ENCODE measurements at places on chromosomes 16 and 17.

DNA sequence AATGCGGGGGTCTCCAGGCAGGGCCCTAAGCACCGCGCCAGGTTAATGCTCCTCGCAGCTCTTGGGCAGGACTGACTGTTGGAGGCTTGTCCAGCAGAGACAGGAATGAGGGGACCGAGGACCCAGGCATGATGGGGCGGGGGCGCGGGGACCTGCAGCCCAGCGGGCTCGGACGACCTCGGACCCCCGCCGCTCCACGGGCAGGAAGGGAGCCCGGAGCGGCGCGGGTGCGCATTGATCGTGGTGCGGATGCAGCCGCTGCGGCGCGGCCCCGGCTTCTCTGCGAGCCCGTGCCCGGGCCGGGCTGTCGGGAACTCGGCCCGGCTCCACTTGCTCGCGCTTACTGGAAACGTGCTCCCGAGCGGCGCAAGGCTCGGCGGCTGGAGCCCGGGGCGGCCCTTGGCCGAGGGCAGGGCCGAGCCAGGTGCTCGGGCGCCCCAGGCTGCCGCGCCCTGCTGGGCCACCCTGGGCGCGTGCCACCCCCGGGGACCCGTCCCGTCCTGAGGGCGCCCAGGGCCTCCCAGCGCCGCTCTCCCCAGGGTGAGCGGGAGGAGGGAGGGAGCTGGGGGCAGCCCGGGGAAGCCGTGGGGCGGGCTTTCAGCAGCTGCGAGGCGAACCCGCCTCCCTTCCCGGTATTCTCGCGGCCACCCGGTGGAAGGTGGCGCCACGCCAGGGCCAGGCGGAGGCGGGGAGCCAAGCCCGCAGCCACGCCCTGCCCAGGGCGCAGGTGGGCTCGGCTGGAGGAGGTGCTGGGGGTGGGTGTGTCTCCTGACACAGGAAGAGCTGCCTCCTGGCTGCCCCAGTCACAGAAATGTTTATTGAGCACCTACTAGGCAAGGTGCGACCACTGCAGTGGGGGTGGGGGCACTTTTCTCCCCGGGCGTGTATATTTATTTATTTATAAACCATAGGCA, 45.9 kb downstream of the SOCS3 start:
- DNase-seq = peak; percentile 87

DNA sequence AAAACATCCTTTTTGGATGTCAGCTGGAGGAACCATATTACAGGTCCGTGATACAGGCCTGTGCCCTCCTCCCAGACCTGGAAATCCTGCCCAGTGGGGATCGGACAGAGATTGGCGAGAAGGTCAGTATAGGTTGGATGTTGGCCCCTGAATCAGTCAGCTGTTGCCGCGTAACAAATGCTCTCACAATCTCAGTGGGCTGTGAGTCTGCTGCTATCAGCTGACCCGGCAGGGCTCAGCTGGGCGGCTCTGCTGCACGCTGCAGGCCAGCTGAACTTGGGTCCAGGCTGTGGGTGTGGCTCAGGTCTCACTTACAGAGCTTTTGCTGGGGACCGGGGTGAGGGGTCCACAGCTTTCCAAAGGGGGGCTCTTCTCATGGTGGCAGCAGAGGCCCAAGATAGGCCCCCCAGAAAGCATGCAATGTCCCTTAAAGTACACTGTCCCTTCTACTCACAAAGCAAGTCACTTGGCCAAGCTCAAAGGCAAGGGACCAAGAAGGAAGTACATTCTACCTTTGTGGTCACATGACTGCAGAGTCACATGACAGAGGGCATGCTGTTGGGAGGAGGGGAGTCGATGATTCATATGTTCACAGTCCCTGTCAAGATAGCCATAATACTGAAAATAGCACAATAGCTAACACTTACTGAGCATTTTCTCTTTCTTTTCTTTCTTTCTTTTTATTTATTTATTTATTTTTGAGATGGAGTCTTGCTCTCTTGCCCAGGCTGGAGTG, 134.2 kb downstream of the ABCC1 start:
- DNase-seq = no peak

DNA sequence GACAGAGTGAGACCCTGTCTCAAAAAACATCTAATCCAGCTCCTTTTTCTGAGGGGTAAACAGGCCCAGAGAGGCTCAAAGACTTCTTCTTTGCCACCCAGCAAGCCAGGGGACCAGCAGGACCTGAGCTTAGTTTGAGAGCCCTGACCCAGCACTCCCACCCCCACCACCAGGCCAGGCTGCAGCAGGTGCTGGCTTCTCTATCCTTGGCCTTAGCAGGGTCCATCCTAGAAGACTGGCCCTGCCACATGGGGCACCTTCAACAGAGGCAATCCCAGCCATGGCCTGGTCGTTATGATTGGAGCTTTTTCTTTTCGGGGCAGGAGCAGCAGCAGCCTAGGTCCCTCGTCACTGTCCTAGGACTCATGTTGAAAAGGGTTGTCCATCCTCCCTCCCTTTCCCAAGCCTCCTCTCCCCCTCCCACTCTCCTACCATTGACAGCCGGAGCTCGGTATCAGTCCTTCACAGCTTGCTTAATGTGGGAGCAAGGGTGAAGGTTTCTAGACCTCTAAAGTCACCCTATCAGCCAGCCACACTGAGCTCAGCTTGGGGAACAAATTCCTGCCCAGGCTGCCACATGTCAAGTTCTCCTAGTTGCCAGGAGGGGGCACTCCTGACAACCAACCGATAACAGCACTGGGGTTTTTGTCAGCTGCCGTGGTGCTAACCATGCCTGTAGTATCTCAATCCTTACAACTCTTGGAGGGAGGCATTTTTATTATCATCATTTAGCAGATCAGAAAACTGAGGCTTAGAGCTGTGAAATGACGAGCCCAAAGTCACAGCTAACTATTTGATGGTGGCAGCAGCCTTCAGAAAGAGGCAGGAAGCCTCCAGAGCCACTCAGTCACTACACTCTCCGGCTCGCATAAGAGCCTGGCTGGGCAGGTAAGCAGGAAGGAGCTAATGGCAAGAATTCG, 11.2 kb downstream of the MRPL27 start:
- DNase-seq = peak; percentile 72

- DNase-seq = no peak
These were observed 14.0 kb upstream of the BAIAP2 start for GRCh38 chr17:81020767-81021497.

DNA sequence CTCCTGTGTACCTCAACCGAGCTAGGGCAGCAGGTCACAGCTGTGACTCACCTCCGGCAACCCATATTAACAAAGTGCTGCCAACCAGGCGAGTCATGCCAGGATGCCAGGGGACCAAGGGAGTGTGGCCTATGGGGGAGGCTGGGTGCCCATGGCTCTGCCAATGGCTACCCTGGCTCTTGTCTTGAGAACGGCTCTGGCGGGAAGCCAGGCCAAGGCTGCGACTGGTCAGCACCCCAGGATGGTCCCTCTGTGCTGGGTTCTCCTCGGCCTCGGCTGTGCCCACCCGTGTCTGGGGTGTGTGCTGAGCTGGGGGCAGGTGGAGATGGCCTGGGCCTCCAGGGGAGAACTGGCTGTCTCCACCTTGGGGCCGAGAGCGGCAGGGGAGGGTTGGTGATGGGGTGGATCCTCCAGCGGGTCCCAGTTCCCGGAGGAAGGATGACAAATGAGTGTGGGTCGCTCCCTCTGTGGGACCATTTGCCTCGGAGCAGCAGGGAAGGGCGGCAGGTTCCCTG, 75.8 kb downstream of the MRC2 start:
- DNase-seq = no peak

DNA sequence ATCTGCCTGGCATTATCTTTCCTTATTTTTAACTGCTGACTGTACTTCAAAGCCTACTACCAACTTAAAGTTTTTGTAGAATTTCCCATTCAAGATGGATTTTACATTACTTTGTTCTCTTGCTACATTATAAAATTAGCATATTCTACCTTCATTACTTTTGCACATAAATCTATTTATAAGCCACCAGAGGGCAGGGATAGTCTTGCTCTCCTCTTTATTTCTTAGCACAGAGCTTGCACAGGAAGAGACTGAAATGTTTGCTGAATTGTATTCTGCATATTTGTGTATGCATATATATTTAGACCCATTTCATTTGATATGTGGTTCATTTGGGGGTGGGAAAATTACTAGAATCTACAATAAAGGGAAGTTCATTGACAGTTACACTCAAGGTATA, 108.0 kb downstream of the SKAP1 start:
- DNase-seq = no peak

DNA sequence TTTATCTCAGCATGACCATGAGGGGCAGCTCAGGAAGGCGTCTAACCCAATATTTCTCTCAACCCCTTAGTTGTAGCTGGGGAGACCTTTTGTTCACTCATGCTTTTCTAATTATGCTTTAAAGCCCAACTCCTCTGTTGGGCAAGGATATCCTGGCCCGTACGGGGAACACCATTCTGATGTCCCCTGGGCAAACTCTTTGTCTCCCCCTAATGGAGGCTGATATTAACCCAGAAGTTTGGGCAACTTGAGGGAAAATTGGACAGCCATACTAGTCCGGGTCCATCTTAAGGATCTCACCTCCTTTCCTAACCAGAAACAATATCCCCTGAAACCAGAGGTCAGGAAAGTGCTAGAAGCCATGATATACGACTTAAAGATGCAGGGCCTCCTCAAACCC, 143.7 kb upstream of the COX10 start:
- DNase-seq = no peak

GRCh38 chr16:85868495-85868894, 30.5 kb upstream of the IRF8 start:
- no peak for DNase-seq

DNA sequence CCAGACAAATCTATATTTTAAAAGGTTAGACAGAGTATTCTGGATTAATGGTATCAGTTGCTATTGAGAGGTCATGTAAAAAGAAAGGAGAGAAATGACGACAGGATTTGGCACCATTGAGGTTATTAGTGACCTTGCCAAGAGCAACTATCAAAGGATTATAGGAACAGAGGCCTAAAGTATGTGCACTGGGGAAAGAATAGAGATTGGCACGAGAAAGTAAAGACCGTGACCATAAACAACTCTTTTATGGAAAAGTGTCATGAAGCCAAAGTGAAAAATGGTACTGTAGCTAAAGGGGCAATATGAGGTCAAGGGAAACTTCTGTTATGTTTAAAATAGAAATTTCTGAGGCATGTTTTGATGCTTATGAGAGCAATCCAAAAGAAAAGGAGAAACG, 115.2 kb upstream of the KIF2B start:
- no peak for DNase-seq

- DNase-seq = no peak
These were observed 56.4 kb upstream of the MGAT5B start for GRCh38 chr17:76811834-76812233.

DNA sequence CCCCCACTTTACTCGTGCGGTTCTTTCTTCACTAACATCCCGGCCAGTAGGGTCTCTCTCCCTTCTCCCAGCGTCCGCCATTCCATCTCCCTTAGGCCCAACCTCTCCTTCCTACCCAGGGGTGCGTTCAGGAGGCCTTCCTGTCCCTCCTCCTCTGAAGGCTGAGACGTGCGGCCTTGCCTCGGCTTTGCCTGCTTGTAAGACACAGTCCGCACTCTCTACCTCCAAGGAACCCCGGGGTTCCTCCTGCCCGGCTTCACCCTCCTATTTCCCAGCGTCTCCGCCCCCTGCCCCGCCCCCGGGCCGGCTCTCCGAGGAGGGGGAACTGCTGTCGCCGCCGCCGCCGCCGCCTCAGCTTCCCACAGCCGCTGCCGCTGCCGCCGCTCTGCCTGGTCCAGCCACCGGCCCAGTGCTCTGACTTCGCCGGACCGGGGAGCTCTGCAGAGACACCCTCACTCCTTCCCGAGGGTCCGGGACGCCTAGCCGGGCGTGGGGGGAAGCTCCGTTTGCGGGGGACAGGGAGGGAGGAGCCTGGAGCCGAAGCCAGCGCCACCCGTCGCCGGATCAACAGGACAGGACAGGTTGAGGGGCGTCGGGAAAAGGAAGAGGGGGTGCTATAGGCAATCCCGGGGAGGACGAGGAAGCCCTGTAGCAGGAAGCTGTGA, 1.2 kb upstream of the FGF11 start:
- DNase-seq = peak; percentile 56

GRCh38 chr17:29628644-29629043, 5.9 kb upstream of the CORO6 start:
- DNase-seq = no peak

- DNase-seq = no peak
These were observed 47.3 kb downstream of the TBC1D16 start for GRCh38 chr17:79988185-79988971.

- peak; percentile 90 for DNase-seq
These were observed 6.1 kb upstream of the SP2 start for GRCh38 chr17:47889734-47890529.

DNA sequence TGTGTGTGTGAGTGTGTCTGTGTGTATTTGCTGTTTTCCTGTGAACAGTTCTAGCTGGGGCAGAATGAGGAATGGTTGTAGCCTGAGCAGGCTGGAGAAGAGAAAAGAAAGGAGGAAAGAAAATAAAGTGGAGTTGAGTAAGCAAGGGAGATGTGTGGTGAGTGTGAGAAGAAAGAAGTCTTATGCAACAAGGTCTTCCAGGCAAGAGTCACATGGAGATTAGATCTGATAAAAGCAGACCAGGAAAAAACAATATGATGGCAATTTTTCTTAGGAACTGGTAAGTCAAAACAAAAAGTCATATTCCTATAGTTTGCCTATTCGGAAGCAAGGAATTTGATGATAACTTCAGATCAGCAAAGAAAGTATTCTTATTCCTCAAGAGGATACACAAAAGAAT, 125.0 kb downstream of the HS3ST3A1 start:
- no peak for DNase-seq

DNA sequence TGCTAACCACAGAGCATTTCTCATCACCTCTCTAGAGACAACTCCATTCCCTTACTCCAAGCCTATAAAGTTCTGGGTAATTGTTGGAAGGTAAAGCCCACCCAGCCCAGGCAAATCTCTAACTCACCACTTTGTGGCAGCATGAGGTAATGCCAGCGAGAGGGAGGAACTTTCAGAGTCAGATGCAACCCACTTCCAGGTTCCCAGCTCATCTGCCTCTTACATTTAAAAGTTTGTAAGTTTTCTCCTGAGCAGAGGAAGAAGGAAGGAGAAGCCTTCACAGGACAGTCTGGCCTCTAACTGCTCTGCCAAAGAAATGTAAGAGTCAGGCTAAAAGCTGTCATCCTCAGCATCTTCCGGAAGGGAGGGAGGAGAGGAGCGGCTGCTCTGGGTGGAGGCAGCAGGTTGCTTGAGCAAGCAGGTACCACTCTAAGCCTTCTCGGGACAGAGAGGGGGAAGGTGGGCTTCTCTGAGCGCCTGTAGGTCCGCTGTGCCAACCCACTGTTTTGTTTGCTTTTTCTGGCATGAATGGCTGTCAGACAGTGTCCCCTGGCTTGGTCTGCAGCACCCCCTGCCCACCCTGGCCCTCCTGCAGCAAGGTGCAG, 1.0 kb downstream of the ZNF319 start:
- DNase-seq = peak; percentile 50

GRCh38 chr17:57744195-57745170, 616 bp downstream of the CCDC182 start:
- no peak for DNase-seq

GRCh38 chr17:75914643-75915267, 10.1 kb upstream of the MRPL38 start:
- DNase-seq = no peak

GRCh38 chr16:70700101-70701020, 14.5 kb upstream of the MTSS2 start:
- DNase-seq = no peak

All from CD4-positive, alpha-beta T cell treated with Interleukin-10 for 1 hour (primary cell).